SW 1271 (cell line): ENCODE measurements at places on chromosomes 3 and 15.

- DNase-seq, result no peak
These were observed 179.9 kb upstream of the PFN2 start for GRCh38 chr3:150150633-150151032.

- no peak for DNase-seq
These were observed 90.2 kb downstream of the CHSY1 start for GRCh38 chr15:101161656-101162055.

- no peak for DNase-seq
These were observed 9.1 kb upstream of the ADPRH start for GRCh38 chr3:119570229-119570628.

DNA sequence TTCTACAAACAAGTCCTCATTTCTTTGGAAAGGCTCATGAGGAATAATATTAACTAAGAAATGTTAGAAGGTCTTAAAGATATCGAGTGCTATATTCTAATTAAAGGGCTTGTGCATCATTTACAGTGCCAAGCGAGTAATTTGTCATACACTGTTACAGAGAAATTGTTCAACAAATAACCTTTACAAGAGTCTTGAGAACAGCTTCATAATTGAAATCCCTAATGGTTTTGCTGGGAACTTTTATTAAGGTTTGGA, 209.5 kb downstream of the MECOM start:
- DNase-seq, result no peak

- no peak for DNase-seq
These were observed 6.7 kb downstream of the RASGRP1 start for GRCh38 chr15:38557921-38558320.

DNA sequence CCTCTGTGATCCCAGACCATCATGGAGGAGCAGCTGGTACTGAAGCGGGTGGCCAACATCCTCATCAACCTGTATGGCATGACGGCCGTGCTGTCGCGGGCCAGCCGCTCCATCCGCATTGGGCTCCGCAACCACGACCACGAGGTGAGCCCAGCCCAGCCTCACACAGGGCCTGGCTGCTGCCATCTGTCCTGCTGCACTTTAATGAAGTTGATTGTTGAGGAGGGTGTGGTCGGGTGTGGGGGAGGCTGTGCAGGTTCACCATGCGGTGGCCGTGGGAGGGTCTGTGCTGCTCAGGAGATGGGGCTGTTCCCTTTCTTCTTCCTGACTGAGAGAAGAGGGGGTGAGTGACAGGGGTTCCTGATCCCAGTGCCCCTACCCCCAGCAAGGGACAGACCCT, 30.6 kb downstream of the ACAD9 start:
- no peak for DNase-seq

- DNase-seq, result no peak
These were observed 9.8 kb upstream of the PLSCR1 start for GRCh38 chr3:146554151-146554760.

- no peak for DNase-seq
These were observed 39.6 kb downstream of the SLC25A26 start for GRCh38 chr3:66260431-66260830.

GRCh38 chr3:152745646-152746045, 89.3 kb upstream of the P2RY1 start:
- DNase-seq, result no peak

GRCh38 chr3:105402287-105402801, 35.6 kb downstream of the ALCAM start:
- no peak for DNase-seq

- no peak for DNase-seq
These were observed 119.8 kb upstream of the TLE3 start for GRCh38 chr15:70217226-70218160.
